NCI-H82 (cell line): ENCODE measurements at places on chromosomes 1 and 21.

DNA sequence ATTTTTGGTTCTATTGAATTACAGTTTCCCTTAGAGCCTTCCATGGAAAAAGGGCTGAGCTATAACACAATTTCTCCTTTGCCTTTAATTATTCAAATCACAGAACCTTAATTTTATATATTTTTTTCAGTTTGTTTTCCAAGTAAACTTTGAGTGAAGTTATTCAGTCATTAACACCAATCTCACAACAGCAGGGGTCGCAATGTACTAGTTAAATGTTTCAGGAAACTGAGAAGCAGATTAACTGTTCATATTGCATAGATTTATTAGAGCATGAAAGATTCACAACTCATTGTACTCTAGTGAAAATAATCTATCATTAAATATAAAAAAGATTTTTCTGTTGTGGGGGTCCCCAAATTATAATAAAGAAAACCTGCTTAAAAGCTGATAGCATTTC lies 64.1 kb downstream of the KIFAP3 start:
- DNase-seq = peak; percentile 75

- no peak for DNase-seq
Observed at GRCh38 chr1:212595229-212595628, 13.3 kb upstream of the ATF3 start.

GRCh38 chr1:158563853-158564252 lies 6.5 kb downstream of the OR6P1 start:
- DNase-seq = no peak

GRCh38 chr1:999725-1000356 lies at the start of gene HES4:
Gene HES4, minus strand, starts transcription at chr1:1000097. Its CDS starts 124 bp downstream, at chr1:999973.
- peak; percentile 91 for DNase-seq
